Amygdala (tissue), 56 donors: ENCODE measurements at places on chromosomes 5 and 9.

DNA sequence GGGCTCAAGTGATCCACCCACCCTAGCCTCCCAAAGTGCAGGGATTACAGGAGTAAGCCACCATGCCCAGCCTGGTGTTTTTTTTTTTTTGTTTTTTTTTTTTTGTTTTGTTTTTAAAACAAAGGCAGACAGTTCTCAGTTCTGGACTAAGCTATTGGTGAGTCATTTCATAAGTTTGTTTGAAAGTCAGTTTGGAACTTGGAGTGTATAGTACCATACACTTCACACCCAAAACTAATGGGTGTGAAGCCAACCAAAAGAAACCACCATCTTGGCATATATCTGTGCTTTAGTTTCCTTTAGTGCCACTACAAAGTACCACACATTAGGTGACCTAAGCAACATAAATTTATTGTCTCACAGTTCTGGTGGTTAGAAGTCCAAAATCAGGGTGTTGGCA, 13.4 kb downstream of the MAST4 start:
- DNase-seq: no peak

DNA sequence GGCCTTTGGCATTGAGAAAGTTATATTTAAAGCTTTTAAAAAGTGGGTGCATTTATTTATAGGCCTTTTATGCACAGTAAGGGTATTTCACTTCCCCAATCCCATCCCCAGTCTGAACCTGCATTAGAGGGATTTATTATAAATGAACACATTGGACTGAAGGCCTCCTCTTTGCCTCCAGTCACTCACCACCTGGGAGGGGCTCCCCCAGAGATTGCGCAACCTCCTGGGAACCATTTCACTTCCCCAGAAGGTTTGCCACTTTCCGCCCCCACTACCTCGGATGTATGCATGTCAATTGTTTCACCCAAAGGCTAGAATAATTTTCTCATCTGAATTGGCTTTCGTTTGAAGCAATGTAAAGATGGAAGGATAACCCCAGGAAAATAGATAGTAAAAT, 29.8 kb upstream of the VCAN start:
- DNase-seq: no peak

DNA sequence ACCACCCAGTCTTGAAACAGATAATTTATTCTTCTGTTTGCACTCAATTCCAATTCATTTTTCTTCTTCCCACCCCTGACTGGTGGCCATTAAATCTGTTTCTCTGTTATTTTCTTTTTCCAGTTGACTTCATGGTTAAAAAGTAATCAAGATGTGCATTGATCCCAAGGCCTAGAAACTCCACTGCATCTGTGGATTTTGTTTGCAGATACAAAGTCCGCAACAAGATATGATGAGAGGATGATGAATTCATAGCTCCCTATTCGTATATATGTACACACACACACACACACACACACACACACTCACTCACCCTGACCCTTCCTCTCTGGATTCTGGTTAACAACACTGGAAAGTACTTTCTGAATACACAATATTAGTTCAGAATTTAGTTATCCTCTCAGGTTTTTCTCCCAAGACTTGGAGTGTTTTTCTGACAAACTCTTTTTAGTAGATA, 52.4 kb downstream of the CD180 start:
- DNase-seq: no peak

GRCh38 chr5:107631805-107632362, 38.9 kb downstream of the EFNA5 start:
- no peak for DNase-seq
